ENCODE measurements at places on chromosomes 1 and 21. TPM values are rescaled to one million over a fixed set of nuclear protein-coding genes. Genes with fewer than 3 reads are reported as not detected.

The NBPF8 gene
- total RNA-seq: 12.2 TPM

The KCND3 gene
- total RNA-seq: under 0.01 TPM

The ITPKB gene
- 0.72 TPM for total RNA-seq

The ST6GALNAC3 gene
- 0.56 TPM for total RNA-seq

DNA sequence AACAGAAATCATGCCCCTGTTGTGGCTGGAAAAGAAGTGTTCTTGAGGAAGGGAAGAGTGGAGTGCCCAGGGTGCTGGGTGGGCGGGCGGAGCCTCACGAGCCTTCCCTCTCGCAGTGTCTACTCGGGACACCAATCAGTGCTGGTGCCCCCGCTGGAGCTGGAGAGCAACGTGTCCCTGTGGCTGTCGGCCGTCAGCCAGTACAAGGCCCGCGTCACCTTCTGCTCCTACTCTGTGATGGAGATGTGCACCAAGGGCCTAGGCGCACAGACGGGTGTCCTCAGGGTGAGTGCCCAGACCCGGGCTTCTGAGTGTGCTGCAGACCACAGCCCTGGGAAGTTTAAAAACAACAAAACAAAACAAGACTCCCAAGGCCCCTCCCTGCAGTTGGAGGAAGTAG, 47.4 kb downstream of the S100B start:
- H3K4me3 ChIP-seq: no peak overlapping the region
- peaks cover 59% of the 10 kb centered on the region for H3K36me3 ChIP-seq
- no peak overlapping the region for H3K27ac ChIP-seq
- H3K4me1 ChIP-seq: no peaks in the 10 kb centered on the region
- no peak for DNase-seq
- H3K27me3 ChIP-seq: no peaks in the 10 kb centered on the region

DNA sequence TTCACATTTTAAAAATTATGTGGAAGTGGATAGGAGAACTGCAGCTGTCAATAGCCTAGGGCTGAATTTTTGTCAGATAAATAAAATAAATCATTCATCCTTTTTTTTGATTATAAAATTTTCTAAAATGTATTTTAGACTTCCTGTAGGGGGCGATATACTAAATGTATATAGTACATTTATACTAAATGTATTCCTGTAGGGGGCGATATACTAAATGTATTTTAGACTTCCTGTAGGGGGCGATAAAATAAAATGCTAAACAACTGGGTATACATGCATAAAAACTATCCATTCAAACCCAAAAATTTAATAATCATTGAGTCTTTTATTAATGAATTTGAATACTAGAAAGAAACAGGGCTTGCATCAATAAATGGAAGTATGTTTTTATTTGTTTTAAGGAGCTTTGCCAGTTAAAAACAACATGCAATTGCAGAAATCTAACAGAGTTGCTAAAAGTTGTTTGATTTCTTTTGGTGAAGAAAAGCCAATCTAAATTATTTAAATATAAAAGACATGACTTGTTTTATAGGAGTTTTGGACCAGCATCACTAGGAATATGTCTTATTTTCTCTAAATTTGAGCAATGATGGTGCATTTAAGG, 31.4 kb downstream of the CLCA1 start:
- H3K27ac ChIP-seq: no peak overlapping the region
- H3K4me3 ChIP-seq: no peak overlapping the region
- H3K27me3 ChIP-seq: peaks cover 10% of the 10 kb centered on the region
- no peaks in the 10 kb centered on the region for H3K36me3 ChIP-seq
- H3K4me1 ChIP-seq: peaks cover 2% of the 10 kb centered on the region

GRCh38 chr1:45953934-45954847, 150.8 kb downstream of the MAST2 start:
- H3K27me3 ChIP-seq: no peaks in the 10 kb centered on the region
- peaks cover 8% of the 10 kb centered on the region for H3K4me1 ChIP-seq
- DNase-seq: peak; percentile 82
- H3K27ac ChIP-seq: peak overlapping the region; percentile 65
- no peaks in the 10 kb centered on the region for H3K36me3 ChIP-seq

GRCh38 chr1:117795190-117795589, 134.2 kb downstream of the GDAP2 start:
- peak; percentile 94 for DNase-seq
- H3K4me1 ChIP-seq: peaks cover 13% of the 10 kb centered on the region
- H3K27ac ChIP-seq: no peak overlapping the region
- H3K36me3 ChIP-seq: no peaks in the 10 kb centered on the region
- no peaks in the 10 kb centered on the region for H3K27me3 ChIP-seq
- no peak overlapping the region for H3K4me3 ChIP-seq

- DNase-seq: no peak
- H3K4me1 ChIP-seq: 0 out of 2 replicates have a peak, but pooled peaks cover 1% of the 10 kb centered on the region
- no peak overlapping the region for H3K27ac ChIP-seq
These were observed 26.6 kb upstream of the HMGN1 start for GRCh38 chr21:39375446-39375845.

DNA sequence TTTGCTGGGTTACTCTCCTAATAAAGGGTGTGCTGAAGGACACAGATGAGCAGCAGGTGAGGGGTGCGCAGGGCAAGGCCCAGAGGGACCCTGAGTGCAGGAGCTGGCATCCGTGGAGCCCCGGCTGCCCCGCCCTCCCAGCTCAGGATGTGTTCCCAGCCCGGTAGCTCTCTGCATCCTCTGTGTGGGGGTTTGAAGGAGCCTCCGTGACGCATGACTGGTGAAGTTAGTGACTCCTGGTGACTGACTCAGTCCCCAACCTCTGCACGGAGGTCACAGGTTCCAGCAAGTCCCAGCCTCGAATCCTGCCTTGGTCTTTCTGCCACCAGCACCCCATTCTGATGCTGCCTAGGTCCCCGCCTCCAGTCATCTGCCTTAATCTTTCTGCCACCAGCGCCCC, 21.6 kb upstream of the TSPEAR start:
- no peak overlapping the region for H3K4me3 ChIP-seq
- H3K36me3 ChIP-seq: no peaks in the 10 kb centered on the region
- no peak for DNase-seq
- H3K4me1 ChIP-seq: no peaks in the 10 kb centered on the region
- H3K27me3 ChIP-seq: peaks cover 14% of the 10 kb centered on the region

DNA sequence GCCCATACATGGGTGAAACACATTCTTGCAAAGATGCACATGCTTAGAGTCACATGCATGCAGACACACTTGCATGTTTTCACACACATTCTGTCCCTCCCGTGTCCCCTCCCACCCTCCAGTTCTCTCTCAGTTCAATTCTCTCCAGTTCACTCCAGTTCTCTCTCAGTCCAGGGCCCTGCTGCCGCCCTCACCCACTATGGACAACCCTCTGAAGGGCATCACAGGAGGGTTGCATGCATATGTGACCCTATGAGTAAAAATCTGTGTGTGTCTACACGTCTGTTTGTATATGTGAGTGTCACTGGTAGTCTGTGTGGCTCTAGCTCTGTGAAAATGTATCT, 21.8 kb upstream of the ADGRB2 start:
- H3K4me1 ChIP-seq: peaks cover 14% of the 10 kb centered on the region
- H3K27ac ChIP-seq: no peak overlapping the region
- H3K36me3 ChIP-seq: no peaks in the 10 kb centered on the region
- no peak overlapping the region for H3K4me3 ChIP-seq

GRCh38 chr1:1122981-1123480, 7.1 kb upstream of the C1orf159 start:
- H3K36me3 ChIP-seq: no peaks in the 10 kb centered on the region
- no peak overlapping the region for H3K27ac ChIP-seq
- no peak overlapping the region for H3K4me3 ChIP-seq

Measured in IMR-90 (cell line).